M059J (cell line): ENCODE measurements at places on chromosomes 6 and 20. TPM values are rescaled to one million over a fixed set of nuclear protein-coding genes. Genes with fewer than 3 reads are reported as not detected.

The GINS1 gene
- total RNA-seq = 31.5 and 41.3 TPM in 2 replicates

GRCh38 chr6:29631209-29631810 lies 1.7 kb downstream of the GABBR1 start:
- no peak for DNase-seq

GRCh38 chr20:49273696-49274277 lies 4.1 kb downstream of the ZNFX1 start:
- no peak for DNase-seq

The TNFRSF6B gene
- 1.9 TPM in 1 of 2 replicates, not detected in the other for total RNA-seq

The L3MBTL1 gene
- 1.3 and 6.0 TPM in 2 replicates for total RNA-seq

The TBC1D7 gene
- total RNA-seq = 32.3 and 36.3 TPM in 2 replicates

The DOK5 gene
- total RNA-seq = not detected in 2 replicates

GRCh38 chr20:19758133-19758500 lies at the start of gene RIN2:
RIN2 (plus strand) TSS chr20:19758258; CDS start chr20:19889602, 131,344 bp downstream.
- no peak for DNase-seq
